HL-60 (cell line): ENCODE measurements at places on chromosomes 6 and 20.

GRCh38 chr6:132669690-132670291, 10.8 kb upstream of the TAAR1 start:
- peak; percentile 1 for DNase-seq

DNA sequence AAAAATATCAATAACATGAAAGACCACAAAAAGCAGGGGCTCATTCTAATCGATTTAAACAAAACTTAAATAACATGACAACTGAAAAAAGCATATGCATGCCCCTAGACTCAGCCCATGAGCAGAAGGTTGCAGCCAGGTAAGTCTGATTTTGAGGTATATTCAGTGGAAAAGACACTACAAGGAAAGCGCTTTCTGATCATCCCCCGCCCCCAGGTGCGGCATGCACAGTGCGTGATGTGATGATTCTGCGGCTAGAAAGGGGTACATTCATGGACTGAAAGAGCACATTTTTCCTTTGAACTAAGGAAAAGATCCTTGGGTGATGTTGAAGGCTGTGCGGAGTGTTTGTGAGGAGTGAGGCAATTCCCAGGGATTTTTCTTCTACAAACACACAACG, 16.9 kb upstream of the FOXC1 start:
- no peak for DNase-seq

- DNase-seq, result no peak
Measured at GRCh38 chr6:29720863-29721262, 2.4 kb upstream of the HLA-F start.

DNA sequence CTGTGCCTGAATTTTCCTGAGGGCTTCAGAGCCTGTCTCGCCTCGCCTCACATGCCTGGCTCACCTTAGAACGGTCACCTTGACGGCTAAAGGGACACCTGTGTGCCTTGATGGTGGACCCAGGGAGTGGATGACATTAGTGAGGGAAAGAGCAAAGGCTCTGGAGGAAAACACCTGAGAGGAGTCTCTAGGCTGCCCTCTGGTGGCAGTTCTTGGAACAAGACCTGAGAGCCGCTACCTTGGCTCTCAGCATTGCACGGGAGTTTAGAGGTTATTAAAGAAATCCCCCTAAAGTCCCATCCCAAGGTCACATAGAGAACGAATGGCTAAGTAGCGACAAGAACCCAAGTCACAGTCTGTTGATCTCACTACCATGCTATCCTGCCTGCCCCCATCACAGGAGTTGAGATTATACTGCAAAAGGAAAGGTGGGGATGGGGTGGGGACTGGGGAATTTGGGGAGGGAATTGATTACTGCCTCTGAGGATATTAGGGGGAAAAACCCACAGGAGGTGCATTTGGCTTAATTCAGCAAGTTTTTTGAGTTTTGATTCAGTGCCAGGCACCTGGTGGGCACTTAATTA, 7.9 kb upstream of the CDSN start:
- DNase-seq, result peak; percentile 17

GRCh38 chr6:164216368-164216767, 801.9 kb downstream of the QKI start:
- no peak for DNase-seq
